ENCODE measurements at places on chromosomes 4 and X.

DNA sequence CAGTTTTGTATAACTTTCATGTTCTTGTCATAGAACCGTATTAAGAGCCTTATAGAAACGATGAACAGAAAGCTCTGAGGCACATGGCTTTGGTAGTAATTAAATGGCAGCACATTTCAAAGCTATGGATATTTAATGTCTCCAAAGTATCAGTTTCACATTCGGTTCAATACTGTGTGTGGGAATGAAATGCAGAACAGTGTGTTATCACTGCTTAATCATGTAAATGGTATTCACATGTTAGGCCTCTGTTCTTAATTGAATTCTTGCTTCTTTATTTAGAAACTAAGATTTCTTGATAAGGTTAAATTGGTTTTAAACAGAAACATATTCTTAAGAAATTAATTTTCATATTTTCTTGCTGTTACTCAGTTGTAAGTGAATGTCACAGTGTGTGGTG is 701.0 kb upstream of the PITX2 start:
- no peak for DNase-seq

DNA sequence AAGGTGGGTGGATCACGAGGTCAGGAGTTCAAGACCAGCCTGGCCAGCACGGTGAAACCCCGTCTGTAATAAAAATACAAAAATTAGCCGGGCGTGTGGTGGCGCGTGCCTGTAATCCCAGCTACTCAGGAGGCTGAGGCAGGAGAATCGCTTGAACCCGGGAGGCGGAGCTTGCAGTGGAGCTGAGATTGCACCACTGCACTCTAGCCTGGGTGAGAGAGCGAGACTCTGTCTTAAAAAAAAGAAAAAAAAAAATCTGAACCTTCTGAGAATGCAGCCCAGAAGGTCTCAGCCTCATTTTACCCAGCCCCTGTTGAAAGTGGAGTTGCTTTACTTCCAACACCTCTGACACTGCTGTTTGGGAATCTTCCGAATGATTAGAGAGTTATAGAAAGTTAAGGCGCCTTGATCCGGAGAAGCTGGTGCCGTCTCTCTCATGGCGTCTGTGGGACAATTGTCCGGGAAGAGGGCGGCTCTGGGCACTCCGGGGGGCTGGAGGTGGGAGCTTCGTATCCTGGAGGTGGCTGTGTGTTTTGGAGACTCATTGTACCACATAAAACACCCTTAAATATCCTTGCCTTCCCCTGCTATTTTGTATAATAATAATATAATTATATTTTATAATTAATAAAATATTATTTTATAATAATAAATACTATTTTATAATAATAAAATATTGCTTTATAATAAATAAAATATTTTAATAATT is 92.7 kb upstream of the PPP2R3B start:
- no peak for DNase-seq

- no peak for DNase-seq
Measured at GRCh38 chr4:982814-983213, 4.0 kb upstream of the IDUA start.

DNA sequence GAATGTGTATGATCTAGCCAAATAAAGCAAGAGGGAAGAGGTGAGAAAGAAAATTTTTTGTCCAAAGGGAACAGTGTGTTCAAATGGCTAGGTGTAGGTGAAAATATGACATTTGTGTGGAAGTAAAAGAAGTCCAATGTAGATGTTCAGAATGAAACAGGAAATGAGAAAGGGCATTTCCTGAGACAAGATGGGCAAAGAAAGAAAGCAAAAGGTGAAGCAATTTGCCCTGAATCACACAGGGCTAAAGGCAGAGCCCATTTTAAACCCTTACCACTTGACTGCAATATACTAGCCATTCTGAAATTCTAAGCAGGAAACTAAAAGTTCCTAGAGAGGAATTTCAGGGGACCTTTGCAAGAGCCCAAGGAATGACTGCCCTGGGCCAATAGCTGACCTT is 36.0 kb downstream of the CLOCK start:
- DNase-seq, result no peak

DNA sequence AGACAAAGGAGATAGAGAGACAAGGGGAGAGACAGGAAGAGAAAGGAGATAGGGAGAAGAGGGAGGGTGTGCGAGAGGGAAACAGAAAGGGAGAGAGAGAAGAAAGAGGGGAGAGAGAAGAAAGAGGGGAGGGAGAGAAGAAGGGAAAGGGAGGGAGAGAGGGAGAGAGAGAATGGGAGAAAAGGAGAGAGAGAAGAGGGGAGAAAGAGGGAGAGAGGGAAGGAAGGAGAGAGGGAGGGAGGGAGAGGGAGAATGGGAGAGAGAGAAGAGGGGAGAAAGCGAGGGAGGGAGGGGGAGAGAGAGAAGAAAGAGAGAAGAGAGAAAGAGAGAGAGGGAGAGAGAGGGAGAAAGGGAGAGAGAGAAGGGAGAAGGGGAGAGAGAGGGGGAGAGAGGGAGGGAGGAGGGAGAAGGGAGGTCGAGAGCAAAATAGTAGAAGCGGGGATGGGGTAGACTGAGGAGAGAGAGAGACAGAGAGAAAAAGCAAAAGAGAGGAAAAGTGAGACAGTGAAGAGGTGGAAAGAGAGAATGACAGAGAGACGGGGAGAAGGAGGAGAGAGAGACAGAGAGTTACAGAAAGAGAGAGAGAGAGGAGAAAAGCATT is 218.2 kb downstream of the DHRSX start:
- no peak for DNase-seq

Data from CD4-positive, alpha-beta T cell treated with Interleukin-2 at 100 ng/mL for 4 hours (primary cell).